ENCODE measurements at places on chromosomes 2 and 18.

GRCh38 chr2:221097568-221097915 lies 474.6 kb downstream of the EPHA4 start:
- peak; percentile 4 for DNase-seq

- DNase-seq, result no peak
Observed at GRCh38 chr2:38765149-38765548, 12.9 kb upstream of the GEMIN6 start.

GRCh38 chr2:125684256-125684655 lies 971.7 kb upstream of the GYPC start:
- DNase-seq, result no peak

- DNase-seq, result no peak
Observed at GRCh38 chr2:46764547-46764946, 151.1 kb downstream of the MCFD2 start.

- peak; percentile 5 for DNase-seq
Observed at GRCh38 chr2:54809819-54810218, 86.4 kb downstream of the EML6 start.

GRCh38 chr2:162636206-162636728 lies 202.3 kb downstream of the KCNH7 start:
- no peak for DNase-seq

DNA sequence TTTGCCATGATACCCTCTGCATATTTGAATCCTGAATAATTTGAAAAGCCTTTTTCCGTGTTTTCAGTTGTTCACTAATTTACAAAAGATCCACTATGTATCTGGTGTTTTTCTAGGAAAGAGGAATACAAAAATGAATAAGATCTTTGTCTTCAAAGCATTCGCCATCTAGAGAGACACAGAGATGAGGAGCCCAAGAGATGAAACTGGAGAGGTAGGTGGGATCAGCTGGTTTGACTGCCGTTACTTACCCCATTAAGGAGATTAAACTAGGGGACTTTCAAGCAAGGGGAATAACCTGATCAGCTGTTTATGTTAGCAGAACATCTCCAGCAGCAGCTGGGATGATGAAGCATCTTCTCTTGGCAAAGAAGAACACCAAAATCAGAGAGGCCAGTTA lies 150.2 kb upstream of the SATB2 start:
- DNase-seq, result no peak

DNA sequence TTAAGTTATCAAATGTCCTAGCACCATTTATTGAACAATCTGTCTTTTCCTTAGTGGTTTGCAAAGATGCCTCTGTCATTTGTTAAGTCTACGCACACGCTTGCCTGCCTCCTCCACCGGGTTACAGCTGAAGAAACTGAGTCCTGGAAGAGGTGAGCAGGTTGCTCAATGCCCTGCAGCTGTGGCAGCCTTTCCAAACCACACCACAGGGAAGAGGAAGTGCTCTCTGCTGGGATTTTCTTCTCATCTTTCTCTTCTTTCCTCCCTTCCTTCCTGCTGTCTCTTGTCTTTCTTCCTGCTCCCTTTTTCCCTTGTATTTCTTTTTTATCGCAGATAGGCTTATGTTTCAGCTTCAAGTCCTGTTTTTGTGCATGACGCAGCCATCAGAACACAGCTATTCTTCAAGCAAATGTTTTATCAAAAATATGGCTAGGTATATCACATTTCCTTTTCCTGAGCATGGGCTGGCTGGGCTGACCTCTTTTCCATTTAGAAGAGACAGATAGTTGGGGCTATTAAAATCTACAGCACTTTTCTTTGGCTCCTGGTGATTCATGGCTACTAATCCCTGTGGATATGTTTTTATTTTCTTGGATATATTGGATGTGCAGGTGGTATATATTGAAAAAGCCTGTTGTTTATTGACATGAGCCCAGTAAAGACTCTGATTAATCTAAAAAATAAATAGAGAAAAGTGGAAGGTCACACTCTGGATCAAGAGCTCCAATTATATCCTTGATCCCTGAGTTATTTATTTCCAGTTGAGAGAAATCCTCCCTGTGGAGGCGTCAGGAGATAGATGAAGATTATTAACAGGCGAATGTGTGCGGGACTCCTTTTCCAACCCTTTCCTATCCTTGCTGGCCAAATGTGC lies 214.6 kb downstream of the TSN start:
- no peak for DNase-seq

DNA sequence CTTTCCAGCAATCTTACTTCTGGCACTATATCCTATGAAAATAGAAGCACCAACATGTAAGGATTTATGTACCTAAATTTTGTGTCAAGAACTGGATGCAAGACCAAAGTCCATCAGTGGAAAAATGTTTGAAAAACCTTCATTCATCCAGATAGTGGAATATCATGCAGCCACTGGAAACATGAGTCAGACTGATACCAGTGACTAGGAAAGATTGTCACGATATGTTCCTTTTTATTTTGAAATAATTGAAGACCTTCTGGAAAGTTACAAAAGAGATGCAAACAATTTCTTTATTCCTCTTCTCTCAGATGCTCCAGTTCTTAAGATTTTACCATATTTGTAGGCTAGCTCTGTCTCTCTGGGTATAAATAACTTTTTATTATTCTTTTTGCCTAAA lies 40.5 kb upstream of the IL1R2 start:
- DNase-seq, result no peak

GRCh38 chr18:12497296-12497695 lies 89.6 kb downstream of the PRELID3A start:
- no peak for DNase-seq

GRCh38 chr2:230790981-230791380 lies 73.8 kb upstream of the ITM2C start:
- no peak for DNase-seq

GRCh38 chr2:227186751-227187150 lies 22.3 kb downstream of the COL4A3 start:
- DNase-seq, result no peak

DNA sequence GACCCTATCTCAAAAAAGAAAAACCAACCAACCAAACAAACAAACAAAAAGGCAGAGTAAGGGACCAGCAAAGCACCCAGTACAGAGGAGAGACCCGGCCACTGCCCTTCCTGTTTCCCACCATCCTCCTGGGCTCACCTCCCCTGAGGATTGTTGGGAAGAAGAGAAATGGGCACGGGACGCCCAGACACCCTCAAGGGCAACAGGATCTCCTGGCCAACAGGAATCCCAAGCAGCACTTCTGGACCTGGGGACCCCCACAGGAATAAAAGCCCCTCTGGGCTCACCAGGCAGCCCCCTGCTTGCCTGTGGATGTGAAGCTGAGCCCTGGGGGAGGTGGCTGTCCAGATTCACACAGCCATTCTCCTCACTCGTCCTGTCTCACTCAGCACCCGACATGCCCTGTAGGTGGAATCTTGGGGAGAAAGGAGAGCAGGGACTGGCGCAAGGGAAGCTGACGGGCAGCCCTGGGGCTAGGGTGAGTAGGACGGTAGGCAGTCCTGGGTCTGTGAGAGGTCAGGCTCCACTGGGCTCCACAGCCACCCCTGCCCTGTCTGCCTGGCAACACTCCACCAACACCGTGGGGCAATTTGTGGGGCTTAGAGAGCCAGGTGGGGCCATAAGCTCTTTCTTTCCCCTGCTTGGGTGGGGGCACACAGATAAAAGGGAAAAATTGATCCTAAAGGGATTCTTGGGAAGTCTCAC lies 18.0 kb downstream of the KLF11 start:
- no peak for DNase-seq

DNA sequence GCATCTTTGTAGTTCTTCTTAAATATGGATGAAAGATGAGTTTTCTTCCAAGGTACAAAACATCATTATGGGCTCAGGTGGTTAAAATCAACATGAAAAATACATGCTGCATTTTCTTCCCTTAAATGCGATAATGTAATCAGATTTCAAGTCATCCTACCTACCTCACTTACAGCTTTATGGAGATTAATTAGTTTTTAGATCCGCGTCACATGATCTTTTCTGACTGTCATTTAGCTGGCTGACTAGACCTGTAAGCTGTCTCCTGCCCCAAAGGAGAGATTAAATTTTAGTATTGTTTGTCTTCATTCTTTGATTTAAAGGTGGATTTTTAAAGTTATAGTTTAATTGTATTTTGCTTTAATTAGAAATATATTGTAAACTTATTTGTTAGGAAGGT lies 678.0 kb upstream of the ZEB2 start:
- no peak for DNase-seq

- no peak for DNase-seq
Observed at GRCh38 chr2:159155320-159155719, 131.2 kb downstream of the WDSUB1 start.

- no peak for DNase-seq
Observed at GRCh38 chr2:85750587-85751575, 2.9 kb upstream of the ATOH8 start.

DNA sequence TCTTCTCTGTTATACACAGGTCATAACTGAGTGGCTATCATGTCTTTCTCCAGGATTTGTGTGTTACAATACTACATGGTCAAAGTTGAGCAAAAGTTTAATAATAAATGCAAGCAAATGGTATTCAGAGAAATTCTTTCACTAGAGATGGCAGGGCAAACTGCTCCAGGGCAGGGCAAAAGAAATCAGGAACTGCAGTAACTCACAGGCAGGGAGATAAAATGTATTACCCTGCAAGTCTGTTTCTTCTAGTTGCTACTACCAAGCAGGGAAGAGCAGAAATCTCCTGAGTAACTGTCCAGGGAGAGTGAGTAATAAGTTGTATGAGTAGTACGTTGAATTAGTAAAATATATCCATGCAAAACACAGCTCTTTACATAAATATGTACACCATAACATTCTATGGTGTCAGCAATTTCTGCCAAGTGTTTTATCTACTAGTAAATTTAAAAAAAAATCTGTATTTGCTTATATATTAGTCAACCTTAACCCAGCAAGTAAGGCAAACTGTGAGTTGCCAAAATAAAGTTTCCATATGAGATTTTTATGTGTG lies 404.1 kb downstream of the ZEB2 start:
- no peak for DNase-seq

- no peak for DNase-seq
Observed at GRCh38 chr18:12857215-12857905, 26.7 kb downstream of the PTPN2 start.

DNA sequence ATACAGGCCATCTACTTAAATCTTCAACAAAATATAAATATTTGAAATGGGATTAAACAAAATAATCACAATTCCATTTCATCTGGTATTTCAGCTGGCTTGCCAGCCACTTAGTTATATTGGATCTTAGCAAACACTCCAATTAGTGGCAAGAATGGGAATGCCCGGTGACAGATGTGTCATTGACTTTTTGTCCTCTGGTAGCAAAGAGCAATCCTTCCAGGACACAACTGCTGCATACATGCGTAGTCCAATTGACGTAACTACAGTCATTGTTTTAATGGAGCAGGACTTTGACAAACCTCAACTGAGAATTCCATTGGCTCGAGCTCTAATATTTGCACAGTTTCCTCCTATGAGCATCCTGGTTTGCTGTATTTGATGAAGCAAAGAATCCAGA lies 69.9 kb downstream of the RNF152 start:
- no peak for DNase-seq

GRCh38 chr2:8676191-8676920 lies 5.5 kb upstream of the ID2 start:
- DNase-seq, result no peak

DNA sequence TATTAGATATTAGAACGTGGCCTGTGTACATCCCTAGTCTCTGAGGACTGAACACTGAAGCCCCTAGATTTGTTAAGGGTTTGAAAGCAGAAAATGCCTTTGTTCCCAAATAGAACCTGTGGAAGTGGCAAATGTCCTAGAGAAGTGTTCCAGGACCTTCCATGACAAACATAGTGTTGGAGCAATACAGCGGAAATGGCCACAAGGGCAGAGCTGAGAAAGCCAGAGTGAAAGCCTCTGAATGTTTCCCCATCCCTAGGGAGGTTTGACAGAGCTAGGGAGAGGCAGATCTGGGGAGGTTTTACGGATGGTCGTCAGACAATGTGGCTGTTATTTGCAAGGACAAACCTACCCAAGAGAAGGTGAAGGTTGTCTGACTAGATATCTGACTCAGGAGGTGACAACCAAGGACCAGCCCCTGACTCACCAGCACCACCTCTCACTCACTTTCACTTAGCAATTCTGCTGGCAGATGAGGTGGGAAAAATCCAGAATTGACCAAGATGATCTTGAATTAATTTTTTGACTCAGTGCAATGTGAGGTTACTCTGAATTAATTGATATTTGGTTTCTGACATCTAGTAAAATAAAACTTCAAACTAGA lies 24.1 kb downstream of the RBM43 start:
- no peak for DNase-seq

DNA sequence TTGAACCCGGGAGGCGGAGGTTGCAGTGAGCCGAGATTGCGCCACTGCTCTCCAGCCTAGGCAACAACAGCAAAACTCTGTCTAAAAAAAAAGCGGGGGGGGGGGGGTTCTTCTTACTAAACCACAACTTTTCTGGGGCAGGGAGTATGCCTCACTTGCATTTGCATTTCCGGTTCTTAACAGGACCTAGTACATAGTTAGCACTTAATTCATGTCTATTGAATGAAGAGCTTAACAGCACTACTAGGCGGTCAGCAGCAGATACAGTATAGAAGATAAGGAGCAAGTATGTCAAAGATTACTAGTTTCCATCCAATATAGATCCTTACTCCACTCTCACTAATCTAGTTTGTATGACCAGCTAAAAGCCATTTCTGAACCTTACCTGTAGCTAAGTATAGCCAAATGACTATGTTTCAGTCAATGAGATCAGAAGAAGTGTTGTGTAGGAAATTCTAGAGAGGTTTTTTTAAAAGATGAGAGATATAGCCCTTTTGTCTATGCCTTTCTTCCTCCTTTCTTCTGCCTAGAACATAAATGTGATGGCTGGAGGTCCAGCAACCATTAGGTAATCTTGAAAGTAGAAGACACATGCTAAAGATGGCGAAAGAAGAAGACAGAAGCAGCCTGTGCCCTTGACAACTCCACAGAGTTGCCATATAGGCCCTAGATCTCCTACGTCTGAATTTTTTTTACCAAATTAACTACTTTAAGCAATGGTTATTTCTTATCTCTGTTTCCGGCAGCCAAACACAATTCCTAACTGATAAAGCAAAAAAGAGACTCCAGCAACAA lies 11.3 kb downstream of the HYCC2 start:
- DNase-seq, result no peak

- DNase-seq, result no peak
Observed at GRCh38 chr2:69279931-69280681, 106.9 kb downstream of the GFPT1 start.

- DNase-seq, result no peak
Observed at GRCh38 chr2:111024496-111024895, 96.2 kb upstream of the BCL2L11 start.

- DNase-seq, result no peak
Observed at GRCh38 chr18:75341267-75341666, 86.2 kb downstream of the SMIM21 start.

DNA sequence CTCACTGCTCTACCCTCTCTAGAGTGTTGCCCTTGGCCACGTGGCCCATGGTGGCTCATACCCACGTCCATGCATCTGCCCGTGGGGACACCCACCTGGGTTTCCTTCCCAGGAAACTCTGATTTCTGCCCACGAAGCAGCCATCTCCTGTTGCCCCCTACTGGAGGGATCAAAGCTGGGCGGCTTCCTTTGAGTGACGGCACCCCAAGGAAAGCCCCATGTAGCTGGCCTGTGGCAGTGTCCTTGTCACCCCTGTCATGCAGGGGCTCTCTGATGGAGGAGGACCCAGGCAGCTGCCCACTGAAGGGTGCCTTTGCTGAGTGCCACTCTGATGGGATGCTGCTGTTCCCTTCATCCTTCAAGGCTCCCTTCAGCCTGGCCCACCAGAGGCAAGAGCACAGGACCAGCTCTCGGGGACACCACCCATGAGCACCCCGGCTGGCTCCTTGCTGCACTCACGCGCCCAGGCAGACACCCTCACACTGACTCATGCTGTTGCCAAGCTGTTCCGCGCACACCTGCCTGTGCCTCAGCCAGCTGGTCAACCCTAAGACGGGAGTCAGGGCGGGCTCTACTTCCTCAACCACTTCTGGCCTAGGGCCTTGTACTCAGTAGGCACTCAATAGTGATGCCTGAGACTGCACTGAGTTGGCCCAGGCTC lies 101.1 kb downstream of the CTIF start:
- DNase-seq, result no peak
